ENCODE measurements at places on chromosomes 2 and 18.

DNA sequence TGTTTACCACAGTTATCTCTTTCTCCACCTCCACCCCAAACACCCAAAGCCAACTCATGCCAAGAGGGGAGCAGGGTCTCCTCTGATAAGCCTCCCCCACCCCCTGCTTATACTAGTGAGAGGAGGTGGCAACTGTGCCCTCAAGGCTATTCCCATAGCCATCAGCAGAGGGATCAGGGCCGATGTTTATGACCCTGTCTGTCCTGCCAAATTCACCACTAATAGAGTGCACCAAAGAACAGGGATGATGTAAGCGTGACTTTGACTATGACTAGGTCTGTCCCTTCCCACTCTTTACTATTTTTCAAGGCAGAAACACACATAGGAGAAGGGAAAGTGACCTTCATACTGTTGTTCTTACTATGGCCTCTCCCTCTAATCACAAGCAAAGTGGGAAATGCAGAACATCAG lies 74.6 kb downstream of the CLHC1 start:
- no peak for DNase-seq

DNA sequence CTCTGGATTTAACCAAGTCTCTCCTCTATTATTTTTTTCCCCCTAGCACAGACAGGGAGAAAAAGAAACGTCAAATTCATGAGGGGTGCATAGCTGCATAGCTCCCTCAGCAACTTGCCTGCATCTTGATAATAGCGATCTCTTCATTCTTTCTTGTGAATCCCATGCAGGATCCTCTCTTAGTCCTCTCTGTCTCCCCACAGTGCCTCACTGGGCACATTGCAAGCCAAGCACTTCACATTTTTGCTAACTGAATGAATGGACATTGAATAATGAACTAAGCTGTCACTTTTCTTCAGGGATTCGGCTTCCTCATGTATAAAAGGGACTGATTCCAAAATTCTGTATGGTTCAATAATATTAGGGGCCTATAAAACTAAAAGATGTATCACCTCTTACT lies 2.9 kb upstream of the EPB41L3 start:
- DNase-seq, result no peak

- DNase-seq, result peak; percentile 81
Observed at GRCh38 chr2:238138331-238139195, at the start of gene KLHL30. KLHL30 (plus strand) TSS chr2:238138668; CDS start chr2:238140755, 2,087 bp downstream.

- no peak for DNase-seq
Observed at GRCh38 chr18:50093366-50094064, 101.4 kb downstream of the MYO5B start.

GRCh38 chr2:43653506-43653905 lies 16.4 kb downstream of the PLEKHH2 start:
- DNase-seq, result no peak

DNA sequence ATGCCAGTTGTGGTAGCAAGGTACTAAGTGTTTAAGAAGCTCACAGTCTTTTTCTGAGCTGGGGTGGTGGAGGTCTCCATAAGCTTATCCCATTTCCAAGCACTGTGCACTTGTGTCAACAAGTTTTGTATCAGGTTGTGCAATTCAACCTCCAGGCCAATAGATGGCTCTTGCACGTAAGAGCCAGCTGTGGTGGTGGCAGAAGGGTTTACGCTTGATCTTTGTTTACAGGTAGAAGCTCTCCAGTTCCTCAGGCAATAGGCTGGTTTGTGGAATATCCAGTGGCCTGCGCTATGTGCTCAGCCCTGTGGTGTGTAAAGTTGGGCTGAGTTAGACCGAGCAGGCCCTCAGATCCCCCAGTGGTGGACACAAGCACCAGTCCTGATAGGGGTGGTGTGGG lies 89.7 kb upstream of the CNTNAP5 start:
- DNase-seq, result no peak

GRCh38 chr18:22368021-22368420 lies 49.7 kb downstream of the CTAGE1 start:
- DNase-seq, result no peak

- no peak for DNase-seq
Observed at GRCh38 chr2:213696442-213696841, 412.2 kb downstream of the SPAG16 start.

GRCh38 chr2:79512442-79513401 lies at the start of gene CTNNA2:
CTNNA2 (plus strand) TSS chr2:79513051.
- peak; percentile 3 for DNase-seq
